MCF 10A (cell line): ENCODE measurements at places on chromosomes 12 and 14. TPM values are rescaled to one million over a fixed set of nuclear protein-coding genes. Genes with fewer than 3 reads are reported as not detected.

The LRRC10 gene
- not detected in 2 replicates for total RNA-seq

GRCh38 chr12:127025545-127025944, 1241.4 kb upstream of the TMEM132C start:
- DNase-seq: peak; percentile 14
- no peak overlapping the region for H3K27ac ChIP-seq
- H3K27me3 ChIP-seq: no peaks in the 10 kb centered on the region
- no peaks in the 10 kb centered on the region for H3K4me1 ChIP-seq
- H3K36me3 ChIP-seq: no peaks in the 10 kb centered on the region
- H3K4me3 ChIP-seq: no peak overlapping the region

GRCh38 chr12:49612210-49612609, 6.8 kb upstream of the FAM186B start:
- H3K4me3 ChIP-seq: no peak overlapping the region
- DNase-seq: no peak
- H3K4me1 ChIP-seq: no peaks in the 10 kb centered on the region
- H3K36me3 ChIP-seq: no peaks in the 10 kb centered on the region
- no peaks in the 10 kb centered on the region for H3K27me3 ChIP-seq
- no peak overlapping the region for H3K27ac ChIP-seq

- peaks cover 5% of the 10 kb centered on the region for H3K4me1 ChIP-seq
- no peak for DNase-seq
- H3K36me3 ChIP-seq: peaks cover 67% of the 10 kb centered on the region
- no peak overlapping the region for H3K27ac ChIP-seq
Measured at GRCh38 chr14:75440733-75441477, 13.1 kb downstream of the JDP2 start.

DNA sequence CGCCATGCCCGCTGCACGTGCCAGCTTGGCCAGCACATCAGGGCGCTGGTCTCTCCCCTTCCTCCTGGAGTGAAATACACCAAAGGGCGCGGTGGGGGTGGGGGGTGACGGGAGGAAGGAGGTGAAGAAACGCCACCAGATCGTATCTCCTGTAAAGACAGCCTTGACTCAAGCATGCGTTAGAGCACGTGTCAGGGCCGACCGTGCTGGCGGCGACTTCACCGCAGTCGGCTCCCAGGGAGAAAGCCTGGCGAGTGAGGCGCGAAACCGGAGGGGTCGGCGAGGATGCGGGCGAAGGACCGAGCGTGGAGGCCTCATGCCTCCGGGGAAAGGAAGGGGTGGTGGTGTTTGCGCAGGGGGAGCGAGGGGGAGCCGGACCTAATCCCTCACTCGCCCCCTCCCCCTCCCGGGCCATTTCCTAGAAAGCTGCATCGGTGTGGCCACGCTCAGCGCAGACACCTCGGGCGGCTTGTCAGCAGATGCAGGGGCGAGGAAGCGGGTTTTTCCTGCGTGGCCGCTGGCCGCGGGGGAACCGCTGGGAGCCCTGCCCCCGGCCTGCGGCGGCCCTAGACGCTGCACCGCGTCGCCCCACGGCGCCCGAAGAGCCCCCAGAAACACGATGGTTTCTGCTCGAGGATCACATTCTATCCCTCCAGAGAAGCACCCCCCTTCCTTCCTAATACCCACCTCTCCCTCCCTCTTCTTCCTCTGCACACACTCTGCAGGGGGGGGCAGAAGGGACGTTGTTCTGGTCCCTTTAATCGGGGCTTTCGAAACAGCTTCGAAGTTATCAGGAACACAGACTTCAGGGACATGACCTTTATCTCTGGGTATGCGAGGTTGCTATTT, 914 bp upstream of the CCND2 start:
- peak overlapping the region; percentile 37 for H3K27ac ChIP-seq
- peaks cover 81% of the 10 kb centered on the region for H3K27me3 ChIP-seq
- DNase-seq: no peak
- H3K4me3 ChIP-seq: peak overlapping the region; percentile 79
- peaks cover 19% of the 10 kb centered on the region for H3K4me1 ChIP-seq
- H3K36me3 ChIP-seq: peaks cover 30% of the 10 kb centered on the region

The TRPV4 gene
- total RNA-seq: 0.09 and 0.15 TPM in 2 replicates
